LoVo (cell line): ENCODE measurements at places on chromosomes 13 and 19.
A peak's percentile ranks its signal among the peaks of the same experiment; 100 is the strongest.

DNA sequence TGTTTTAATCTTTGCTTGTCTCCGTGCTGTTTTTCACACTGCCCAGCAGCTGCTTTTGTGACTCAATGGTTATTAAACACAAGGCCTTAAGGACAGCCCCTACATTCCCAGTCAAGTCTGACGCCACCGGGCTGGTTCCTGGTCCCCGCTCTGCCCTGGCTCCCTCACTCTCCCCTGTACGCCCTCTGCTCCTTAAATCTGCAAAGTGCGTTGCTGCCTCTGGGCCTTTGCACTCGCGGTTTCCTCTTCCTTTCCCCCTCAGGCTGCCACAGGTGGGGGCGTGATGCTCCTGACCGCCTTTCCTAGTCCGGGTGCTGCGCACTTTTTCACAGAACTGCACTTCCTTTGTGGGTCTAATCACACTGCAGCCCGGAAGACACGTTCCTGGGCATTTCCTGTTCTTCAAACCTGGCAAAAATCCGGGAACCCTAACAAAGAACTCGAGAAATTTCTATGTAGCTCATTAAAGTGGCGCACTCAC is 25.6 kb downstream of the NOSIP start:
- DNase-seq = no peak

GRCh38 chr13:109509154-109509900 is 277.1 kb downstream of the IRS2 start:
- no peak for DNase-seq

DNA sequence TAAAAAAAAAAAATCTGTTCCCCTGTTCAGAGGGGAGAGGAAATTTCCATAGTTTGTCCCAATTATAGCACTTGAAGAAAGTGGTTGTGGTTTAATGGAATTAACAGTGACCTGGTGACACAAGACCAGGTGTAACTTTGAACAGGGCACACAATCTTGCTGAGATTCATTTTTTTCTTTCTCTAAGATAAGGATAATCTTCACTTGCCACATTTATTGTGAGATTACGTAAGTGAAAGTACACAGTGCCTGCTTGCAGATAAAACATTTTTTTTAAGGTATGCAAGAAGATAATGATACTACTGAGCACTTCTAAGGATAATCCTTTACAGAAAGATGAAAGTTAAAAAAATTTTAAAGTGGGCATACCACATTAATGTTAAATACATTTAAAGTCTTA is 448.1 kb downstream of the DIAPH3 start:
- no peak for DNase-seq

- no peak for DNase-seq
Observed at GRCh38 chr13:98961503-98962105, 16.3 kb downstream of the DOCK9 start.

- no peak for DNase-seq
Observed at GRCh38 chr19:48332351-48332661, 7.0 kb downstream of the EMP3 start.

DNA sequence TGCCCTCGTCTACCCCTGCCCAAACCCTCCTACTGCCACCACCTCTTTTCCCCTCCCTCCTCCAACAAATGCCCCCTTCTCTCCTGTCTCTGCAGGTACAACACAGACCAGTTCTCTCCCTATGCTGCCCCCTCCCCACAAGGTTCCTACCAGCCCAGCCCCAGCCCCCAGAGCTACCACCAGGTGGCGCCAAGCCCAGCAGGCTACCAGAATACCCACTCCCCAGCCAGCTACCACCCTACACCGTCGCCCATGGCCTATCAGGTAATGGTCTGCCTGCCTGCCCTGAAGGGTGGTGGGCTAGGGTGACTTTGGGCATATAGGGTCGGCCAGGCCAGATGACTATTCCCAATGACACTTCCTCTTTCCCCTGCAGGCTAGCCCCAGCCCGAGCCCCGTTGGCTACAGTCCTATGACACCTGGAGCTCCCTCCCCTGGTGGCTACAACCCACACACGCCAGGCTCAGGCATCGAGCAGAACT is 6.5 kb upstream of the TIMM50 start:
- DNase-seq = no peak

- peak; percentile 20 for DNase-seq
Observed at GRCh38 chr13:79380997-79381396, 25.1 kb downstream of the RBM26 start.

DNA sequence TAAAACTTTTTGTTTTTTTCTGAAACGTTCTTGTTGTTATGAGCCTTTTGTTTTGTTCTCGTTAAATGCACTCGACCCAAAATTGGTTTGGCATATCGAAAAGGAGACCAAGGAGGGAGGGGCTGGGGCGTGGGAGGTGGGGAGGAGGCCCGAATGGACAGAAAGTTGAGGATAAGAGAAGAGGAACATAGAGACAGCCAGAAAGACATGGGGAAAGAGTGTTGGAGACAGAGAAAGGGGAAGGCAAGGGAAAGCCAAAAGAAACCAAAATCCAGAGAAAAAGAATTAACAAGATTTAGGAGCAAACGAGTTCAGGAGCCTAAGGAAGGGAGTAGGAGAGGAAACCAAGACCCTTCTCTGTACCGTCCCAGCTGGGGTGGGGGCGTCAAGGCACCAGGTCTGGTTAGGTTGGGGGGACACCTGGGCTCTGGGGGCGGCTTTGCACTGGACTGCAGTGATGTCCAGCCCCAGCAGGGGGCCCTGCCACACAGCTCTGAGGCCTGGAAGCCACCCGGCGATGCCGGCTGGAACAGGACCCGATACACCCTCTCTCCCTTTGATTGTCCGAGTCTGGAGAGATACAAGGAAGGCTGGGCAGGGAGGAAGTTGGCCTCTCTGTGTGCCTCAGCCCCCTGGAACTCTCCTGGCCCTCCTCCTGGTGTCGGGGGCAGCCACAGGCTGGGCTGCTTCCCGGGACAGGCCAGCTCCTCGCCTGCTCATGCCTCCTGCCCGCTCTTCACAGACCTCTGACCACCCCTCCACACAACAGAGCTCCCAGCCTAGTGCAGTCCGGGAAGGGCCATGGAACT is 11.6 kb upstream of the ASF1B start:
- peak; percentile 32 for DNase-seq

GRCh38 chr13:23621316-23621645 is 51.1 kb downstream of the TNFRSF19 start:
- DNase-seq = peak; percentile 21

- DNase-seq = no peak
Observed at GRCh38 chr19:14000691-14001375, 5.3 kb downstream of the RFX1 start.

- no peak for DNase-seq
Observed at GRCh38 chr13:86922936-86923335, 748.2 kb upstream of the SLITRK5 start.

DNA sequence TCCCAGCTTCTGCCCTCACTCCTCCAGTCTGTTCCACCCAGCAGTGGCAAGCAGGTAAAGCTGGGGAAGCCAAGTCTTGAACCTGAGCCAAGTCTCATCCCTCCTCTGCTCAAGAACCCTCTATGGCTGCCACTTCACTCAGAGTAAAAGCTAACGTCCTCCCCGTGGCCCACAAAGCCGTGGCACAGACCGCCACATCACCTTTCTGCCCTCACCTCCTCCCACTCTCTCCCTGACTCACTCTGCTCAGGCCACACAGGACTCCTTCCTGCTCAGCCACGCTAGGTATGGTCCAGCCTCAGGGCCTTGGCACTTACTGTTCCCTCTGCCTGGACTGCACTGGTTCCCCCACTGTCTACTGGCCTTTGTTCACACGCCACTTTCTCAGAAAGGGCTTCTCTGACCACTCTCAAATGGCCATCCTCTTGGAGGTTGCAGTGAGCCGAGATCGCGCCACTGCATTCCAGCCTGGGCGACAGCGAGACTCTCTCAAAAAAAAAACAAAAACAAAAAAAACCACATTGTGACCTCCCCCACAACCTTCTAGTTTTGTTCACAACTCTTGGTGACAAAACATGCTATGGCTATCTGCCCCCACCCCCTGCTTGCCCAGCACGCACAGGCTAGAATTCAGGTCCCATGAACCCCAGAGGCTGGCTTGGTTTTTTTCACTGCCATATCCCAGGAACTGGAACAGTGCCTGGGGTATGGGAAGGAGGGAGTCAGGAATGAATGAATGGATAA is 15.8 kb downstream of the NDUFB7 start:
- DNase-seq = no peak

GRCh38 chr19:1261538-1261797 is 7.7 kb upstream of the CIRBP start:
- DNase-seq = no peak

DNA sequence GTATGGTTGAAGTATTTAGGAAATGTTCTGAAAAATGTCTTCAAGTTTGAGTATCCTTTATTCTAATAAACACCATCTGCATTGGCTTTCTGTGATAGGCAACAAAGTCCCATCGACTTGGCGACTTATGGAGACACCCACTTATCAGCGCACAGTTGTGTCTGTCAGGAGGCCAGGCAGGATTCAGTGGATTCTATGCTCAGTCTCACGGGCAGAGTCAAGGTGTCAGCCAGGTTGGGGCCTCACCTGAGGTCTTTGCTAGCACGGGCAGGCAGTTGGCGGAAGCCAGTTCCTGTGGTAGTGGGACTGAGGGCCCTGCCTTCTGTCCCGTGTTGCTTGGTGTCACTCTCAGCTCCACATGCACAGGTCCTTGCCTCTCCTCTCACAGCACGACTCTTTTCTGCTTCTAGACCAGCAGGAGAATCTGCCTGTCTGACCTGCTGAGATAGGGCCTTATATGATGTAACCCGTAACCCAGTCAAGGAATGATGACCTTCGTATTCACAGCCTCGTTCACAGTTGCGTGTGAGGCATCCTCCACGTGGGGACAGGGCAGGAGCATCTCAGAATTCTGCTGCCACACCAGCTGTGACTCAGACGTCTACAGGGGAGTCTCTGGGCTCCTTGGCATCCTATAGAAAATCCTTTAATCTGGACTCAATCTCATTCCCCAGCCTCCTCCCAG is 10.0 kb downstream of the CUL4A start:
- DNase-seq = no peak

GRCh38 chr19:37669450-37669914 is 14.2 kb upstream of the ZFP30 start:
- DNase-seq = no peak

DNA sequence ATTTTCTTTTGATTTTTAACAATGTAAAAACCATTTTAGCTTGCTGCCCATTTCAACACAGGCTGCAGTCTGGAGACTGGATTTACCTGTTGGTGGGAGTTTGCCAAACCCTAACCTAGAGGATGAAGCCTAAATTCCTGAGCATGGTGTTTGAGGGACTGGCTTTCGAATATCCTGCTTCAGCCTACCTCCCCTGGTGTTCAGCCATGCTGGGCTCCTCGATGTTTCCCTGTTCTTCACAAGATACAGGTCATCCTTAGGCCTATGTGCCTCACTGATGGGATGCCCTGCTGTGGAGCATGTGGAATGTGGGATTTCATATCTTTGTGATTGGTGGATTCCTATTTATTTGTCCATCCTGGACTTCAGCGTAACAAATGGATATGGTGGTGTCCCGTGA is 20.4 kb upstream of the ERCC5 start:
- DNase-seq = no peak

DNA sequence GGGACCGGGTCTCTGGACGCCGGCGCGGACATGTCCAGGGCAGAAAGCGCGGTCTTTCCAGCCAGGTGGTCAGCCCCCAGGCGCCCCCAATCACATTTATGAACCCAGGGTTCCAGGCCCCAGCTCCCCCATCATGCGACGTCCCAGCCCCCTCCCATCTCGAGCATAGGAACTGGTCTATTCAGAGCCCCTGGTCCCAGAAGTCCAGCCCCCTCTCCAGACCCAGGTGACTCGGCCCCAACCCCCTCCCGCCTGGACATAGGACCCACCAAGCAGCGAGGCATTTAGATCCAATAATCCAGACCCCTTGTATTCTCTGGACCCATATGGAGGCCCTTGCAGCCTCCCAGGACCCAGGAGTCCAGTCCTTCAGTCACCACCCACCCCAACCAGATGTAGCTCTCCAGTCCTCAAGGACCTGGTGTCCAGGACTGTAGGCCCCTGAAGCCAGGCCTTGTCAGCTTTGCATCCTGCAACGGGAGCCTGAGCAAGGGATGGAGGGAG is 501 bp downstream of the APLP1 start:
- no peak for DNase-seq

GRCh38 chr19:2329501-2329916 is 1.0 kb downstream of the SPPL2B start:
- DNase-seq = no peak

DNA sequence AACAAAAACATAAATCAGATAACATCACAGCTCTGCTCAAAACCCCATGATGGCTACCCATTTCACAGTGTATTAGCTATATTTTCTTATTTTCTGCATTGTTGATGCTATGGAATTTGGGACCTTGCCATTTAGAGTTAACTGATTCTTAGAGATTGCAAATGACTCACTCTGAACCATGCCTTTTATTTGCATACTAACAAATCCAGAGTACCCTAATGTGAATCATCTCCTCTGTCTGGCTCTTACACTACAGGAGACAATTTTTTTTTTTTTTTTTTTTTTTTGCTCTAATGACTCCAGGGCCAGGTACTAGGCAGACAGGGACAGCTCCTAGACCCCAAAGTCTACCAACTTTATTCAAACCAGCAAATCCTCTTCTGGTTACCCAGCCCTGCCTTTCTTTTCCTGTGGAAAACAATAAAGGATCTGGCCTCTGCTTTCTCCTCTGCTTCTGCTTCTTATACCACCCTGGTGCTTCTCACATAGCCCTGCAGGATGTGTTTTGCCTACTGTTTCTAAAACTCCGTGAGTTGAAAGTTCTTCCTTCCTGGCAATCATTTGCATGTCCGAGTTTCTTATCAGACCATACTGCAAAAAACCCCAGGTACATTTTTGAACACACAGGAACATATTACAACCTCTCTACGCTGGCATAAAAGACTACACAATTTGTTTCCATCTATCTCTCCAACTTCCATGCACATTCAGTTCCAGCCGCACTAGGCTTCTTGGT is 10.6 kb upstream of the ZNF460 start:
- DNase-seq = no peak

GRCh38 chr13:113832205-113832604 is 31.7 kb downstream of the GAS6 start:
- no peak for DNase-seq

GRCh38 chr19:16472992-16473391 is 1.2 kb upstream of the EPS15L1 start:
- DNase-seq = no peak

DNA sequence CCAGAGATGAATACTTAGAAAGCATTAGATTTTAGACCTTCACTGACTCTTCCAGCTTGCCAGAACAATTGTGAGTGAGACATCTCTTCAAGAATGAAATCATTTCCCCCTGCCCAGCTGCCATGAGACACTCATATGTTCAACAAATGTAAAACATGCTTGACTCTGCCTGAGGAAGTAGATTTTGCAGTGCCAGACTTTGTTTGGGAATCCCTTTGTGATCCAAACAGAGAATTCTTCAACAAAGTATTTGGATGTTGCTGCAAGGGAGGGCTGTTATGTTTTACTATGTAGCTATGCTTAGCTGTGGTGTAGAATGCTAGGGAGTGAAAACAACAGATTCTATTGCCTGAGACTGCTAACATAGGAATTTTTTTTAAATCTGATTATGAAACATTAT is 416.4 kb downstream of the DCT start:
- DNase-seq = no peak

GRCh38 chr13:99717959-99718674 is 216.8 kb downstream of the TM9SF2 start:
- DNase-seq = no peak
